ENCODE measurements at places on chromosomes 4 and X. TPM values are rescaled to one million over a fixed set of nuclear protein-coding genes. Genes with fewer than 3 reads are reported as not detected.
A peak's percentile ranks its signal among the peaks of the same experiment; 100 is the strongest.

Gene CABS1
- not detected for total RNA-seq

DNA sequence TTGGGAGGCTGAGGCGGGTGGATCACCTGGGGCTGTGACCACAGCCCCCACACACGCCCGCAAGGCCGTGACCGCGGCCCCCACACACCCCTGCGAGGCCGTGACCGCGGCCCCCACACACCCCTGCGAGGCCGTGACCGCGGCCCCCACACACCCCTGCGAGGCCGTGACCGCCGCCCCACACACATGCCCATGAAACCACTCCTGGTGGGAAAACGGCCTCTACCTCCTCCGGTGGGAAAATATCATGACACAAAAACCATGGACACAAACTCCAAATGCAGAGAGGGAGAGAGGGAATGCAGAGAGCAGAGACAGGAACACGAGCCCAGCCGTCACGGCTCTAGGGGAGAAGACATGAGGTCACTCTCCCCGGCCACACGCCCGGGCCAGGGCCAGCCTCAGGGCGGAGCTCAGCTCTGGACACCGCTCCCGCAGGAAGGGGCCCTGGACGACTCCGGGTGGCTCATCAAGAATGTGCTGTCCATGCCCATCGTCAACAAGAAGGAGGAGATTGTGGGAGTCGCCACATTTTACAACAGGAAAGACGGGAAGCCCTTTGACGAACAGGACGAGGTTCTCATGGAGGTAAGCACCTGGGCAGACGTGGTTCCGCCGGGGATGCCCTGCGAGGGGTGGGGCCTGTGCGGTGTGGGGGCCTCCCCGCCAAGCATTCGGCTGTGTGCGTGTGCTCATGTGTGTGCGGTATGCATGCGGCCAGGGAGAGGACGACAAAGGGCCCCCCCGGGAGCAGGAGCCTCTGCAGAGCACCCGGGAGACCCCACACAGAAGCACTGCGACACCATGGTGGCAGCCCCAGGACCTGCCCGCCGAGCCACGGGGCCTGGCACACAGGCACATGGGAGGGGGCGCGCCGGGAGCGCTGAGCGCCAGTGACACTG lies 17.4 kb downstream of the ATP5ME start:
- DNase-seq, result no peak

DNA sequence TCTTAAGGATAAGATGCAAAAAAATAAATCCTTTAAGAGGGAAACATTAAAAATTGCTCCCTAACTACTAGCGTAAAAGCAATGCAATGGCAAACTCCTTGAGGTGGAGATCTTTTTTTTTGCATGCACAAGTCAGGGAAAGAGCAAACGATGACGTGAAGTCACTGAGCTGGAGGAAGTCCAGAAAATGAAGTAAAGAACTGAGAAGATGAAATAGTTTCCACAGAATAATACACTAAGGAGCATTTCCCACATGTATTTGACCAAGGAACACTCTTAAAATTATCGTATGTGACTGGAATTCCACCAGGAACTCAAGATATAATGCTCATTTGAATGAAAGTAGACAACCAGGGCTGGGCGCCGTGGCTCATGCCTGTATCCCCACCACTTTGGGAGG lies 21.0 kb upstream of the DOCK11 start:
- peak; percentile 24 for DNase-seq

Gene CHRDL1
- 0.36 TPM for total RNA-seq

Gene TCP11X2
- not detected for total RNA-seq

DNA sequence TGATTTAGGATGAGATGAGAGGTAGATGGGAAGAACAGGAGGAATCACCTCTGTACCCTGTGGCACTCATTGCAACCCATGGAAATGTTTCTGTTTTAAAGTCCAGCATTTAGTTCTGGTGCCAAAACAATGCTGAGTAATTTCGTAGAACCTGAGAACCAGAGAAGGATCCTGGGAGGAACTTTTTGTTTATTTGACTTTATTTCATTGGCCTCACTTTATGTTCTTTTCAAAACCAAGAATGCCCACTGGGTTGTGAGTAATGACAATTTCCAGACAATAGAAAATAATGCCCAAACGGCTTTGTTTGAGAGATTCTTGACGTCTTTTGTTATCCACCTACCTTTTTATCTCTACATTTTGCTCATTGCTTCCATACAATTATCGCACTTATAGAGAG lies 111.3 kb downstream of the SHROOM3 start:
- DNase-seq, result peak; percentile 65

Gene GAR1
- 4.4 TPM for total RNA-seq

- peak; percentile 85 for DNase-seq
Measured at GRCh38 chr4:84632092-84632491, 49.2 kb downstream of the CDS1 start.

DNA sequence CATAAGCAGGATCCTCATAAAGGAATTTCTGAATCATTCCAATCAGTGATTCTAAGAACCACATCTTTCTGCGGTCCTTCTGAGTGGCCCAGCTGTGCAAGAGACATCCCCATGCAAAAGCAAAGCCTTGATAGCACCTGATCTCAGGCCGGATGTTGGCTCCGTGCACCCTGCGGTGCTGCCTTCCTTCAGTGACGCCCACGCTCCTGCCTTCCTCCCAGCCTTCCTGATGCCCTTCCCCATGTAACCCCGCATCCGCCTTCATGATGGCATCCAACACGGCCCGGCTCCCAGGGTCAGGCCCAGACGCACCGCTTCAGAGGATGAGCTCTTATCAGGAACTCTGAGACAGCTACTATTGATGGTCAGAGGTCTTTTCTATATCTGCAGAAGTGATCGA lies 20.4 kb upstream of the CYP4V2 start:
- DNase-seq, result no peak

Gene SPATA18
- 4.7 TPM for total RNA-seq

Gene PABPC1L2B
- not detected for total RNA-seq

DNA sequence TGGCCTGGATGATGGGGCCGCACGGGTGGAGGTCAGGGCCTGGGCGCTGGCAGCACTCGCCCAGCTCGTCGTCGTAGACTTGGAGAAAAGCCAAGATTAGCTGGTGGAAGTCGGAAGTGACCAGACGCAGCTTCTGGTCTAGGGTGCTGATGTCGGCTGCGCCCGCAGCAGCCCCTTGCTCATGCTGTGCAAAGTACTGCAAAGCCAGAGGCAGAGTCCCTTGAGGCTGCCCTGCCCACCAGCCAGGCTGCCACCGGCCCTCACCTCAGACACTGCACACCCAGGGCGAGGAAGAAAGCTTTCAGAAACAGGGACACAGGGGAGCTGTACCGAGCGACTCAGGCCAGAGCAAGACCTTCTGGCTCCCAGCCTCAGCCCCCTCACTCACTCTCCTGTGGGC lies 9.7 kb upstream of the TREX2 start:
- DNase-seq, result no peak

- no peak for DNase-seq
Measured at GRCh38 chr4:147644471-147644870, 27.3 kb downstream of the TMEM184C start.

- DNase-seq, result no peak
Measured at GRCh38 chrX:30468471-30468870, 109.1 kb downstream of the TASL start.

DNA sequence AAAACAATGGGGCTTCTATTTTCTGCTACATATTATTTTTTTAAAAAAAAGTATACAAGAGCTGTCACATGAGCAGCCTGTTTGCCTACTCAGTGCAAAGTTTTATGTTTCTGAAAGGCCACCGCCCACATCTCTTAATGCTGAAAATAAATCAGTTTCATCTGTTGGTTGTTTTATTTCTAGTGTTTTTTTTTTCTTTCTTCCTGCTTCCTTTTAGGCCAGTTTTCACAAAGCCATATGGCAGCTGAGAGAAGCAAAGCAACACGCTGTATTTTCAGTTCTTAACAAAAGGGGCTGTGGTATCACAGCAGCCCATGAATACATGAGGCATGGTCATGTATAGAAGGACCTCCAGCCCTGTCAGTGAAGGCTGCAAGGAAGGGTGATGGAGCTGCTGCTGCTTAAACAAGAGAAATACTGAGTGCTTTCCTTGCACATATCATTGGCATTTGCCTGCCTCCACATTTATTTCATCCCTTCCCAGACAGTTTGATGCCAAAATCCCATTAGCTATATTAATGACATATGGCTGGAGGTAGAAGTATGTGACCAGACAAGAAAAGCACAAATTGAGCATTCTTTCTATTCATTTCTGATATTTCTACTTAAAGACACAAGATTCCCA lies 172.5 kb downstream of the PCDH18 start:
- peak; percentile 35 for DNase-seq

- peak; percentile 13 for DNase-seq
Measured at GRCh38 chr4:25088093-25088952, 57.6 kb upstream of the LGI2 start.

Gene PDZD4
- 0.28 TPM for total RNA-seq

DNA sequence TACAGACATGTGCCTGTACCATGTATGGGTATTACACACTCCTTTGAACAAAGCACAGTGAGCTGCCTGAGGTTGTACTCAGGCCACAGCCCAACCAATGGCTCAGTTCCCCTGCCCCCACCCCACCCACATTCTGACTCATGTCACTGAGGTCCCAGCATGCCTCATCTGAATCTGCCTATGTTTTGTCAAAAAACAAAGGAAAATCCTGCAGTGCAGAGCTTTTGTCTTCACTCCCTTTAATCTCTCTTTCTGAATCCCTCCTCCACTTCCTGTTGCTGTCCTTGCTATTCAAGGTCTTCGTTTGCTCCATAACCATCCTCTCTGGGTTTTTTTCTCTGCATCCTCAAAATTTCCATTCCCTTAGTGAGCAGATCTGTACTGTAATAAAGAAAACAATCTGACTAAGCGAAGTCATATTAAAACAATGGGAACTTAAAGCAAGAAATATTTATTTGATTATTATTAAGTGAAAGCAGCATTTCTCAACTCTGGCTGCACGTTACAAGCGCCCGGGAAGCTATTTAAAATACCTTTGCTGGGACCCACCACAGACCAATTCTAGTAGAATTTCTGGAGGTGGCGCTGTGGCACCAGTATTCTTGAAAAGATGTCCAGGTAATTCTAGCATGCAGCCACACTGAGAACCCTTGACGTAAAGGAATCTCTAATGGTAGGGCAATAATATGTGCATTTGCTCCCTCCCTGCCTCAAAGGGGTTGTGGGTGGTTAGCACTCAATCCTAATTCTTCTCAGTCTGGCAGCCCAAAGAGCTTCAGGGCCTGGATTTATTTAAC lies 8.7 kb downstream of the GUCY2F start:
- peak; percentile 31 for DNase-seq

Gene RPA4
- 2.5 TPM for total RNA-seq

Gene PNMA6F
- total RNA-seq, result not detected

DNA sequence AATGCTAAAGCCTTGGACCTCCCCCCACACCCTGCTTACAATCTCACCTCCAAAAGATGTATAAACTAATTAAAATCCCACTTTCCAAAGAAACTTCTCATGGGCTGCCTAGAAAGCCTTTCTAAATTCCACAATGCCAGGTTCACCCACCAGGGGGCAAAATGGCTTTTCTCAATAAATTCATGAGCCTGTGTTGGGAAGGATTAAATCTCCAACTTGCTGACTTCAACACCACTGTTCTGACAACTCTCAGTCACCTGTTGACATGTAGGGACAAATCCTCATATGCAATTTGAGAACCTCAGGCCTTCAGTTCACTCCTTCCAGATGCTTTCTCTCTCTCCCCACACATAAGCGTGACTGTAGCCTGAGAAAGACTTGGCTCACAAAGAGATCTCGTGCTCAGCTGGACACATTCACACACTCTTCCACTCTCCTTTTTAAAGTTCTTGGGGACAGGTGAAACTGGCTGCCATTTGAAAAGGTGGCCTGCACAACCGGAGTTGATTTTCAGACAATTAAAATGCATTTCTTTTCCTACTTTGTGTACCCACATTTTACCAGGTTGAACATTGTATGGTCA lies 88.6 kb upstream of the PRPS2 start:
- no peak for DNase-seq

DNA sequence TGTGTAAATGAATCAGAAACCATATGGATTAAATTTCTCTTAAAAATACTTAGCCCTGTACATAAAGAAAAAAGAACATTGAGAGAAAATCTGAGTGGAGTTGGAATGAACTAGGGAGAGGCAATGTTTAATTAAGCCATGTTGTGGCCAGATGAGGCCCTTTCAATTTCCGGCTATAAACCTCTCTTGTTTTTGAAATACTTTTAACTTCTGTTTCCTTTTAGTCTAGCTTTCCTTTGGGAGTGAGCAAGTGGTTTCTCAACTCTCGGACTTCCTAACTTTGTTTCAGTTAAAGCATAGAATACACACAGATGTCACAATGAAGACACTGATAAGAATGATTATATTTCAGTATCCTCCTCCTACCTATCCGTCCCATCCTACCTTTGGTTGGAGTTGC lies 197.2 kb downstream of the ARHGAP24 start:
- DNase-seq, result no peak

- DNase-seq, result no peak
Measured at GRCh38 chr4:109848501-109848900, 594 bp downstream of the LRIT3 start.

DNA sequence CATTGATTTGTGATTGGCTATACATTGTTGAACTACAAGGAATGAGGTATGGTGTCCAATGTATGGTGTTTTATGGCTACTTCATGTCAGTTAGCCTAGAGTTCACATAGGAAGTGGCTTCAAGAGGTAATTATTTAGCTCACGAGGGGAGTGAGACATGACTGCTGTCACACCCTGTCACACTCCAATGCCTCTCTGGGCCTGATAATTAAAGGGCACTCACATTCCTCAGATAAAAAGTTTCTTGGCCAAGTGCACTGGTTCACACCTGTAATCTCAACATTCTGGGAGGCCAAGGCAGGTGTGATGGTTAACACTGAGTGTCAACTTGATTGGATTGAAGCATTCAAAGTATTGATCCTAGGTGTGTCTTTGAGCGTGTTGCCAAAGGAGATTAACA lies 65.0 kb upstream of the DDX60 start:
- DNase-seq, result no peak

DNA sequence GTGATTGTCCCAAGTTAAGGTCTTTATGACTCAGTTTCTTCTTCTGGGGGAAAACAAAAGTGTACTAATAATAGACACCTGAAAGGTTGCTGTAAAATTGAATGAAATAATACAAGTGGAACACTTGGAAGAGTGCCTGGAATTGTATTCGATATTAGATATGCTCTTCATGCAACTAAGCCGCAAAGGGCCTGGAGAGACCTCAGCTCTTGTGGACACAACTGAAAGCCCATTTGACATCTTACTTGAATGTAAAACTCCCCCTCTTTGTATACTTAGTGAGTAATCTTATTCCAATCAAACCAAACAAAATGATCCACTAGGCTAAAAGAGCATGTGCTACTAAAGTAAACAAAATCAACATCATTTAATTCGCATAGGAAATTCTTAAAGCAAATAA lies 511 bp upstream of the MAP9 start:
- DNase-seq, result peak; percentile 15

GRCh38 chr4:60327651-60328050 lies 872.5 kb upstream of the ADGRL3 start:
- DNase-seq, result no peak

DNA sequence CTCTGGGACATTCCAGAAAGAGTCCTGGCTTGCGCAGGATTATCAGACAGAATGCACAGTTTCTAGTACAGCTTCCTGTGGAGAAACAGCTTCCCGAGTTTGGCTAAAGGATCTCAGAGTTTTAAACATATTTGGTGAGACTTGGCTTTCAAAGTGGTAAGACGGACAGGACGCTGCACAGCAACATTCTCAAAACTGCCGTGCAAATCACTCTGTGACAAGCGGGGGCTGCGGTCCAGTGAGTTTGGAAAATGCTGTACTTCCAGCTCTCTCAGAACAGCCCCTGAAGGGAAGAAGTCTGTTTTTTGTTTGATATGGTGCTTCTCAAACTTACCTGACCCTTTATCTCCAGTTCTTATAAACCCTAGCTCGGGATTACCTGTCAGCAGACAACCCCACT lies 18.1 kb downstream of the LGI2 start:
- no peak for DNase-seq

Measured in IMR-90 (cell line).